ENCODE measurements at places on chromosomes 2 and 18.
A peak's percentile ranks its signal among the peaks of the same experiment; 100 is the strongest.

DNA sequence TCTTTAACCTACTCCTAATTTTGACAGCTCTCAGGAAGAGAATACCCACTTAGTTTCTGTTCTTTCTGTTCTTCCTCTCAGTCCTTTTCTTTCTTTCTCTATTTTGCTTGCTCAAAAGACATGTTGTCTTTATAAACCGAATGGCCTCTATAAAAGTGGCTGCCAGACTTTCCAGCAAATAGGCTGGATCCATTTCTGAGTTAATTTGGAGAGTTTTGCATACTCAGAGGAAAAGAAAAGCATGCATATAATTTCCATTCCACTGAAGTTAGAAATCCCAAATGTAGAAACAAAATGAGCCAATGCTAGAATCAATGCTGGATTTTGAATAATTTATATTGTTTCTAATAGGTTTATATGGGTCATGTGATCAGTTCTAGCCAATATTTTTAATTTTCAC is 65.9 kb downstream of the FAM124B start:
- DNase-seq, result no peak

GRCh38 chr2:85130407-85130806 is 2.8 kb upstream of the TCF7L1 start:
- no peak for DNase-seq

- no peak for DNase-seq
These were observed 92.4 kb downstream of the CABLES1 start for GRCh38 chr18:23227726-23228070.

- DNase-seq, result no peak
These were observed 324.1 kb downstream of the DLGAP1 start for GRCh38 chr18:4130734-4131719.

GRCh38 chr18:73331212-73331772 is 463.5 kb upstream of the NETO1 start:
- no peak for DNase-seq

DNA sequence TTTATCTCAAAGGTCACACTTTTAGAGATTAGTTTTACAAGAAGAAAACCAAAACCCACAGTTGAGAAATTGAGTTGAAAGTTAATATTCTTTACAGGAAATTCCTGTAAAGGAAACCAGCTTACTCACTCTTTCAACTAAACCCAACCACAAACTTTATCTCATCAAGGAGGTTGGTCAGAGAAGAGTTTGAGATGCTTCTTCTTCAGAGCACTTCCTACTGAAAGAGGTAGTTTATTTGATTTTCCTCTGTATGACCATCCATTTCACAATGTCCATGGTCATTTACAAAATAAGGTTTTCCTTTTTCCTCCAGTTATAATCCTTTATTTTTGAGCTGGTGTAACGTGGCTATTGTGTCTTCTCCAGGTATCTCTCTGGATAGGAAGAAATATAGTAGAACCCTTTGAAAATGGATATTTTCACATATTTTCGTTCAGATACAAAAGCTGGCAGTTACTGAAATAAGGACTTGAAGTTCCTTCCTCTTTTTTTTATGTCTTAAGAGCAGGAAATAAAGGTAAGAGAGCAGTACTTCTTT is 4.5 kb upstream of the IL18RAP start:
- peak; percentile 67 for DNase-seq

- no peak for DNase-seq
These were observed 273.8 kb downstream of the AGPS start for GRCh38 chr2:177666408-177666807.
